GM23338 (cell line): ENCODE measurements at places on chromosomes 6 and 20.

- H3K27me3 ChIP-seq = no peaks in the 10 kb centered on the region
- H3K4me3 ChIP-seq = no peak overlapping the region
- peaks cover 29% of the 10 kb centered on the region for H3K4me1 ChIP-seq
- no peaks in the 10 kb centered on the region for H3K36me3 ChIP-seq
- DNase-seq = peak; percentile 66
These were observed 50.4 kb downstream of the GNAS-AS1 start for GRCh38 chr20:58800134-58800871.

GRCh38 chr20:297098-297924 lies at the start of gene ZCCHC3:
Gene ZCCHC3, plus strand, starts transcription at chr20:297570. Its CDS starts 17 bp downstream, at chr20:297587.
- H3K27ac ChIP-seq = peak within 1 kb of the TSS; percentile 87
- DNase-seq = peak; percentile 97
- H3K4me1 ChIP-seq = peaks cover 28% of the 10 kb centered on the region
- H3K4me3 ChIP-seq = peak within 1 kb of the TSS; percentile 97

DNA sequence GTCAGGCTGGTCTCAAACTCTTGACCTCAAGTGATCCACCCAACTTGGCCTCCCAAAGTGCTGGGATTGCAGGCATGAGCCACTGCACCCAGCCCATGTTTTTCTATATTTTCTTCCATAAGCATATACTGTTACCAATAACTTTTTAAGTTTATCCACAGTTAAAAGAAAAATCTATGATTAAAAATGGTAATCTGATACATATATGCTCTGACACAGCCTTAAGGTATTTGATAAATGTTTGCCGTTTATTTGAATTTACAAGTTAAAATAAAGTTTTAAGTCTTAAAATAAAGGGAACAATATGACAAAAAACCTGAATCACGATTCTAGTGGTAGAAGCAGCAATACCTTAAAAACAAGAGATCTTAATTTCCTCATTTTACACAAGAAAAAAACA lies 5.2 kb downstream of the STK38 start:
- peaks cover 8% of the 10 kb centered on the region for H3K4me1 ChIP-seq
- H3K36me3 ChIP-seq = peaks cover 19% of the 10 kb centered on the region
- no peak overlapping the region for H3K4me3 ChIP-seq
- no peak overlapping the region for H3K27ac ChIP-seq

GRCh38 chr20:13474467-13474866 lies 164.3 kb downstream of the TASP1 start:
- no peak for DNase-seq
- H3K4me1 ChIP-seq = no peaks in the 10 kb centered on the region; the same call in 1 of the 2 replicates
- H3K4me3 ChIP-seq = no peak overlapping the region
- H3K27ac ChIP-seq = no peak overlapping the region
